Astrocyte of the spinal cord (primary cell): ENCODE measurements at places on chromosomes 7 and 10.

- peak; percentile 9 for DNase-seq
Measured at GRCh38 chr7:128221929-128222403, 19.1 kb upstream of the LEP start.

DNA sequence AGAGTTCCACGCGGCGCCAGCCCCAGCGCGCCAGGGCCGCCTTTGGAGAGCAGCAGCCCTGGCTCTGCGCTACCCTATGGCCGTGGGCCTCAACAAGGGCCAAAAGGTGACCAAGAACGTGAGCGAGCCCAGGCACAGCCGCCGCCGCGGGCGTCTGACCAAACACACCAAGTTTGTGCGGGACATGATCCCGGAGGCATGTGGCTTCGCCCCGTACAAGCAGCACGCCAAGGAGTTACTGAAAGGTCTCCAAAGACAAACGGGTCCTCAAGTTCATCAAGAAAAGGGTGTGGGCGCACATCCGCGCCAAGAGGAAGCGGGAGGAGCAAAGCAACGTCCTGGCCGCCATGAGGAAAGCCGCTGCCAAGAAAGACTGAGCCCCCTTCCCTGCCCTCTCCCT is 144.1 kb downstream of the SRPK2 start:
- DNase-seq, result no peak

DNA sequence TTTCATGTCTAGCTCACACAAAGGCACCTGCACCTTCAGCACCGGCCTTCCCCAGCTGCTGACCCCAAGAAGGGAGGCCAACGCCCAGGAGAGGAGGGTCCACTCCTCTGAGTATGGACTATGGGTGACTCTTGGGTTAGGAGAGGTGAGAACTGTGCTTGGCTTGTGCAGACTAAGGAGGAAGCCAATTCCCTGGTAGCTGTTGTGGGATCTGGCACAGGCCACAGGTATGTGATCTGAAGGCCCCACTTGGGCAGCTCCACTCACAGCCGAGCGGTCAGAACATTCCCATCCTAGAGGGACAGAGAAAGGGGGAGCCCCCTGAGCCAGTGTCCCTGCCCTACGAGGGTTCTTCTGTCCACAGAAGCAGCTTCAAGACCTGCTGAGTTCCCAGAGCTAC is 52.8 kb upstream of the FIGNL1 start:
- DNase-seq, result peak; percentile 59

DNA sequence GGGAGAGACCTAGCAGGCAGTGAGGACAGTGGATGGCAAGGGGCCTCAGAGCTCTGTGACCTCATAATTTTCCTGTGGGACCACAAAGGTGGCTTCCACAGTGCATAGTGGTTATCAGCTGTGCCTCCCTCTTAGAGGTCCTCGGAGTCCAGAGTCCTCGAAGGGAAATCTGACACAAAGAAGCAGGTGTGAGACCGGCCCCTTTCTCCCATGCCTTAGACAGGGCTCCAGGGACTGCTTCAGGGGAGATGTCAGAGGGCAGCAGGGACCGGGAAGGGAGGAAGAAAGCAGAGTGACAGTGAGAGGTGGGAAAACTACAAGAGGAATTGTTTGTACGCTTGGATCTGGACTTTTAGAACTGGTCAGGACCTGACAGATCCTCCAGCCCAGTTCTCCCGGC is 66.3 kb downstream of the BAMBI start:
- no peak for DNase-seq

- DNase-seq, result no peak
Measured at GRCh38 chr7:405489-406211, 114.0 kb downstream of the PDGFA start.

GRCh38 chr10:103661198-103661950 is 167.9 kb downstream of the NEURL1 start:
- peak; percentile 84 for DNase-seq

GRCh38 chr7:135729230-135729629 is 1.2 kb upstream of the SLC13A4 start:
- no peak for DNase-seq

GRCh38 chr7:107955394-107955793 is 47.6 kb downstream of the LAMB1 start:
- DNase-seq, result no peak

- DNase-seq, result no peak
Measured at GRCh38 chr10:94219829-94220228, 142.9 kb downstream of the NOC3L start.

DNA sequence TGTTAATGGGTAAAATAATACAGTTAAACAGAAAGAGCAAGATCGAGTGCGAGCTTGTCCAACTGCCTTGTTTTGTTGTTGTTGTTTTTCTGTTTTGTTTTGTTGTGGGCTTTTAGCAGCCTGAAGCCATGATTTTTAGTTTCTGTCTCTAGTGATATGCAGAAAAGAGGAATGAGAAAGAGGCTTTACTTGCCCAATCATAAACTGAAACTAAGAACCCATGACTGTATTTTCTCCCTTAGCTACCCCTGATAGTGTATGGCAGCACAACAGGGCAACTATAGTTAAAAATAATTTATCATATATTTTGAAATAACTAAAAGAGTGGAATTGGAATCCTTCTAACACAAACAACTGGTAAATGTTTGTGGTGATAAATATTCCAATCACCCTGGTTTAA is 493.9 kb downstream of the GLRX3 start:
- DNase-seq, result no peak

DNA sequence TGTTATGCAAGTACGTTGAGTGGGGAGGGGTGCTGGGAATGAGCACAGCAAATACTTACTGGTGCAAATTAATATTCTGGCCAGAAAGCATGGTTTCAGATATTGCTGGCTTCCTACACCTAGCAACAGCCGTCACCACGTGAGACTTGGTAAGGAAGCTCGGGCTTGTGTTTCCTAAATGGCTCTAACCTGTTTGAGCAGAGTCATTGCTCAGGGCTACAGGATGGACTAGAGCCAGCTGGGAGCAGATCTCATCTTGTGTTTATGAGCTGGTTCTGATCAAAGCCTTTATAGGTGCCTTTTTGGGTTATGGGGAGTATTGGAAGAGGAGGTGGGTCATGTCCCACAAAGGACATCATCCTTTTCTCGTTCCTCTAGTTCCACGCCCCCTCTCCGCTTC is 200.3 kb downstream of the BUB3 start:
- DNase-seq, result no peak

DNA sequence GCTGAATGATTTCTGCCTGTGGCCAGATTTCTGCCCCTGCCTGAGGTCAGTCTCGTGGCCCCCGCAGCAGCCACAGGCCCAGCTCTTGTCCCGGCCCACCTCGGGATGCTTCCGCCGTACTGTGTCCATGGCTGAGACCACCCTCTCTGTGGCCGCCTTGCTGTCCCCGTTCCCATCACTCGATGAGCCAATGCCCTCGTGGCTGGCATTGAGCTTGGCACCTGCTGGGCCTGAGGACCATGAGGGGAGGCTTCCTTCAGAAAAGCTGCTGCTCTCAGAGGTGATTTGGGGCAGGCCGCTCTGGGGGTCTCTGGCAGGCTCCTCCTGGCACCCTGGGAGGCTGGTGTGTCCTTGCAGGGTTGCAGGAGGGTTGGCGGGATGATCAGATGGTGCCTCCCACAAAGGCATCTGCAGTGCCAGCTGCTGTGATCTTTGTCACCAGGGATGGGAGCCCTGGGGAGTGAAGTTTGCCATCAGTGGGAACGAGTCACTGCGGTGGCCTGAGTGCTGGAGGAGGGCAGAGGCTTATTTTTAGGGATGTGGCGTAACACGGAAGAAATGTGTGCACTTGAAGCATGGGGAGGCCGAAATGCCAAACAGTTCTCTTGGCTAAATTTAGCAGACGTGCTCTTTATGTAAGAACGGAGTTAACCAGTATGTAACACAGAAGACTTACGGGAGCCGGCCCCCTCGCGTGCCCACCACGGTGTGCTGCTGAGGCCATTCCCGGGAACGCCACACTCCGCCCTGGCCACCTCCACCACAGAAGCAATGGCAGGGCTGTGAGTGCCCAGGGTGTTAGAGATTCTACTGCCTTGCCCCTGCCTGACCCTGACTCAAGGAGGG is 47.7 kb downstream of the VIPR2 start:
- no peak for DNase-seq

DNA sequence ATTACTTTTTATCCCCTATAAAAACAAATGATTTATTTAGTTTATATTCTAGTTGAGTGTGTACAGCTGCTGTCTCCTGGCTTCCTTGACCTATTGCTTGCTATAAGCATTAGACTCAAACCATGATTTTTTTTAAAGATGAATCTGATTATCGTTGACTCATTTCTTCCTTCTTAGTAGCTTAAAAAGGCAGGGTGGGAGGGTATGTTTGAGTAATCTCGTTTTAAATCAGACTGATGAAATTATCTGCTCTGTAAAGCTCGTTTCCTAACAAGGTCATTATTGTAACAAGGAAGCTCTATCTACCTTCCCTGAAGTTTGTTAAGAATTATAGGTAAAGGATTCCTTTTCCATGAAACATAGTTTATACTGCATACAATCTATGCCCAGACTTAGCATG is 276.3 kb upstream of the KCND2 start:
- DNase-seq, result no peak

- DNase-seq, result no peak
Measured at GRCh38 chr10:116728526-116729096, 13.8 kb downstream of the HSPA12A start.

DNA sequence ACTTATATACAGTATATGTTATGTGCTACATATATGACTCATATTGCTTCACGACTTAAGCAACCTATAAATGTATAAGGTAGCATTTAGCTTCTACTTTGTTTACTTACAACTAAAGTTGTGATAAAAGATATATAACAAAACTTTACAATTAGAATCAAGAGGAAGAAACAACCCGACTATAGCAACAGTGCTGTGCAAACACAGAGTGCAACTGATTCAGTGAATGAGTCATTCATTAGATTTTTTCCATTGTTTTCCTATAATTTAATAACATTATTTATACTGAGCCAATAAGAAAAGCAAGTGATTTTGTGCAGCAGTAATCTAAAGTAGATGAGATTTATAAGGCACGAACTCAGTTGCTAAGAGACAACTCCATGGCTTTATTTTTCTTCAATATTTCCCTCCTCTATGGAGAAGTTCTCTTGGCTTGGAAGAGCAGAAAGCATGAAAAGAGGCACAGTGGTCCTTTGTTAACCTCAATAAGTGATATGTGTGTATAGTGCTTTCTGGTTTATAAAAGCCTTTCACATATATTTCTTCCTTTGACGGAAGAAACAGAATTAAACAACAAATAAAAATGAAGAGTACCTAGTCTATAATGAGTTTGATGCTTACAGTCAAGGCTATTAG is 19.8 kb downstream of the CEP41 start:
- DNase-seq, result peak; percentile 39

DNA sequence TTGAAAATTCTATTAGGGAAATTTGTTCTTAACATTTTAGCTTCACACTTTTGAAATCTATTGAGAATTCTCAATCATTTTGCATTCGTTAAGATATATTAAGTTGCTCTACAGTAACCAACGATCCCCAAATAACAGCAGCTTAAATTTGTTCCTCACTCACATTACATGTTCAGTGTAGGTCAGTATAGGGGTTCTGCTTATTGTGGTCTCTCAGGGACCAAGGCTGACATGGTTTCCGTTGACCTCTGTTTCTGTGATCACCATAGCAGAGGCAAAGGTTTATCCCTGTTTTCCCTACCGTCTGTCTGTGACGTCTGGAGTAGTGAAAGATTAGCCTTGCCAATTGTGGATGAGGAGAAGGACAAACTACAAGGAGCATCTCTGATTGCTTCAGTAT is 235.0 kb upstream of the CSTF2T start:
- no peak for DNase-seq

DNA sequence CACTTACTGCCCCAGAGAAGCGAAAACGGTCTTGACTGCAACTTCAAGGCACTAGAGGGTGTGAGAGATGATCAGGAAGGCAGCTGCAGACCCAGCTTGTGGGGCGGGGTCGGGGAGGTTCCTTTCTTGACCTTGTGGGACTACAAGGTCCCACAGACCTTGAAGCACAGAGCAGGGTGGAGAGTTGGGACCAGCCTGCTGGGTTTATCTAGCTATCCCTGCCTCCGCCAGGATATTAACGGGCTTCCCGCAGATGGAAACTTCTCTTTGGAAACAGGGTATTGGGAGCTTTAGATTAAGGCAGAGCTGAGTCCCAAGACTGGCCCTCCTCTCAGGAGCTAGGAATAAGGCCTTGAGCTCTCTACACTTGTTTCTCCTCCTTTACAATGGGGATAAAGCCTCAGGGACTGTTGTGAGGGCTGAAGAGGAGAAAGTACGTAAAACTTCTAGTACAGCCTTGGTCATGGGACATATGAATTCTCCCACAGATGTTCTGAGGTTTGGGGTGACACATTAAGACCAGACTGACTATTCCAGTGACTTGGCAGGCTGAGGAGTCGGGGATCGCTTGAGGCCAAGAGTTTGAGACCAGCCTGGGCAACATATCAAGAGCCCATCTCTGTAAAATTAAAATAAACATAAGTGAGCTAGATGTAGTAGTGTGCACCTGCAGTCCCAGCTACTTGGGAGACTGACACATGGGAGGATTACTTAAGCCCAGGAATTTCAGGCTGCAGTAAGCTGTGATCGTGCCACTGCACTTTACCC is 153.2 kb downstream of the CDH23 start:
- DNase-seq, result no peak

- DNase-seq, result no peak
Measured at GRCh38 chr7:24438232-24438631, 135.0 kb upstream of the PALS2 start.

DNA sequence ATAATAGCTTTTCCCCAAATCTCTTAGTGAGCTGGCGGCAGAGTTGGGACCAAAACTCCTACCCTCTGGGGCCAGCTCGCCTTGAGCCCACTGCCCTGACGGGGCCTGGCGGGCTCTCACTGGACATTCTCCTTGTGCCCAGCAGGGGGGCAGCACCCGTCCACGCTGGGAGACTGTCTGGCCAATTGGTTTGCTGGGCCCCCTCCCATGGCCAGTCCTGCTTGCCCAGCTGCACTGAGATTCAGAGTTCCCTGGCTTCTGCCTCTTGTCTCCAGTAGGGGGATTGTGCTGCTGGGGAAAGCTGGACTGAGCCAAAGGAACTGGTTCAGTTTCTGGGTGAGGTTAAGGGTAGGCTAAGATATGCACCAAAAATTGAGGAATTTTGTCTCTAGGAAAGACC is 59.8 kb downstream of the RAMP3 start:
- no peak for DNase-seq

GRCh38 chr7:140025241-140025640 is 37.5 kb downstream of the PARP12 start:
- no peak for DNase-seq

- no peak for DNase-seq
Measured at GRCh38 chr7:19369182-19369581, 224.0 kb upstream of the FERD3L start.

DNA sequence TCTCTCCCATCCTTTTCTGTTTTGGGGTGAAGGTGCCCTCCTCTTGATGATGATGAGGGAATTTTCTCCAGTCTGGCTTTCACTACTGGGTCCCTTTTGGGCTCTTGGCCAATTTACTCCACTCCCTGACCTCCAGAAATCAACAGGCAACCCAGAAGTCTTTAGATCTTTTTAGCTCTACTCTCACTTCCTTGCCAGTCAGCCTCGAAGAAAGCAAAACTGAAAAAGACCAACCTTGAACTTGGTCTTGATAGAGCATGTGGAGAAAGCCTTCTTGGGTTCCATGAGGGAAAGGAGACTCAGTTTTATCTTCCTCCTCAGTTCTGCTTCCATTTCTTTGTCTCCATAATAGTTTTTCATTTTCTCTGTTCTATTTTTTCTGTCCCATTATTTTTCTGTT is 91.4 kb upstream of the NPVF start:
- DNase-seq, result no peak

- DNase-seq, result no peak
Measured at GRCh38 chr7:157614457-157615020, 277.7 kb downstream of the DNAJB6 start.

- DNase-seq, result no peak
Measured at GRCh38 chr10:20963721-20964595, 66.8 kb upstream of the NEBL start.

- no peak for DNase-seq
Measured at GRCh38 chr10:6654571-6654970, 74.5 kb upstream of the PRKCQ start.
